ENCODE measurements at places on chromosomes 6 and 20.

- no peak for DNase-seq
Observed at GRCh38 chr6:97850458-97851212, 567.6 kb upstream of the MMS22L start.

- DNase-seq: no peak
Observed at GRCh38 chr20:15199698-15200097, 862.3 kb upstream of the FLRT3 start.

DNA sequence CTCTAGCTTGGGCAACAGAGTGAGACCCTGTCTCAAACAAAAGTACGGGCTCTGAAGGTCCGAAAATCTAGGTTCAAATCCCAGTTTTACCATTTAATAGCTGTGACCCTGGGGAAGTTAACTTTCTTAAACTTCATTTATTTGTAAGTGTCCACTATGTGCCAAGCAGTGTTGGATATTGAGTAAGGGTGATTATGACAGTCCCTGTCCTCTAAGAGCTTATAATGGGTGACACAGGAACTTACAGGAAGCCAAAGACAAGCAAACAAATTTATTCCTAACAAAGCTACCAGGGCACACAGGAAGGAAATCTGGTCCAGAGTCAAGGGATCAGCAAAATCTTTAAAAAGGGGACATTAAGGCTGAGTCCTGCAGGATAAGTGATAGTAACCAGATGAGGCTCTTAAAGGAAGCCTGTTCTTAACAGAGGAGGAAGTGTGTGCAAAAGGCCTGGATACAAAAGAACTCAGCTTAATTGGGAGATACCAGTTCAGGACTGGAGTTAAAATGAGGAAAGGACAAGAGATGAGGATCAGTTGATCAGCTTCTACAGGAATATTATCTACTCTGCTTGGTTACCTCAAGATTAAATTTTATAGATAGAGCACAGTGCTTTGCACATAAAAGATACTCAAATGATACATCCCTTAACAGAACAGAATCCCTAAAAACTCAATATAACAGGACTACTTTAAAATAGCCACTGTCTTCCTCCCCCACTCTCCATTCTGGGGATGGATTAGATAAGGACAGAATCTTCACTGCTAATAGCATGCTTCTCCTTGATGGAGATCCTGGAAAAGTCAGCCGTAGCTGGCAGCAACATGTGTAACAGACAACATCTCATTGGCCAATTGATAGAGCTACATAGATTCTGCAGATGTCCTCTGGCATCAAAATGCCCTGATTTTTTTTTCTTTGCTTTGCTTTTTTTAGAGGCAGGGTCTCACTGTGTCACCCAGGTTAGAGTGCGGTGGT is 6.1 kb downstream of the SNX3 start:
- DNase-seq: no peak

- DNase-seq: no peak
Observed at GRCh38 chr6:109305028-109305427, 77.2 kb downstream of the CD164 start.

- no peak for DNase-seq
Observed at GRCh38 chr20:23152308-23152892, 66.3 kb upstream of the CD93 start.

DNA sequence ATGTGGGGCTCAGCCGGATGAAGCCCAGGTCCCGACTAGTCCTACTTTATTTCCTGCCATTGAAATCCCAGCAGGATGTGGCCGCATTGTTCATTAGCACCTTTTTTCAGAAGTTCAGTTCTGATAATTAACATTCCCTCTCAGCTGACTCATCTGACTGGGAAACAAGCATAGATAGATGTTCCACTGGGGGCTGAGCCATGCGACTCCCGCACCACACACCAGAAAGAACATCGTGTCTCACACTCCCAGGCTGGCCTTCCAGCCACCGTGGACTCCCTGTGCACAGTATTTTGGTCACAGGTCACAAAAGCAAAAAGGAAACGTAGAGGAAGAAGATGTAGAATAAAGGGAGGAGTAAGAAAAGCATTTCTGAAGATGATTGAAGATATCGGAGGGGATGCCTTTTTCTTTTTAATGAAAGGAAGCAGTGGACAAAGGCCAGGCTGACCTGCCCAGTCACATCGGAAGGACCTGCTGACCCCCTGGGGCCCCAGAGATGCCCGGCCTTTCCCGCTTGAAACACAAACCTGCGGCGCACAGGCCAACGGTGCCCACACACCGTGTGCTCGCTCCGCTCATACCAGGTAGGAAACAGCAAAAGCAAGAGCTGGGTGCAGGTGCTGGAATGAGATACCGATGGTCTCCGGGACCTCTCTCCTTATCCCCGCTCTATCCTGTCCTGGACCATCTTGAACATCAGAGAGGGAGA is 11.8 kb downstream of the RPS6KA2 start:
- no peak for DNase-seq

GRCh38 chr20:43925801-43926200 is 11.1 kb downstream of the TOX2 start:
- DNase-seq: no peak

- DNase-seq: peak; percentile 87
Observed at GRCh38 chr6:36028877-36029324, 1.3 kb downstream of the MAPK14 start.

GRCh38 chr6:112683926-112684325 is 336.8 kb downstream of the RFPL4B start:
- DNase-seq: no peak
